ENCODE measurements at places on chromosomes 1 and 21. TPM values are rescaled to one million over a fixed set of nuclear protein-coding genes. Genes with fewer than 3 reads are reported as not detected.

DNA sequence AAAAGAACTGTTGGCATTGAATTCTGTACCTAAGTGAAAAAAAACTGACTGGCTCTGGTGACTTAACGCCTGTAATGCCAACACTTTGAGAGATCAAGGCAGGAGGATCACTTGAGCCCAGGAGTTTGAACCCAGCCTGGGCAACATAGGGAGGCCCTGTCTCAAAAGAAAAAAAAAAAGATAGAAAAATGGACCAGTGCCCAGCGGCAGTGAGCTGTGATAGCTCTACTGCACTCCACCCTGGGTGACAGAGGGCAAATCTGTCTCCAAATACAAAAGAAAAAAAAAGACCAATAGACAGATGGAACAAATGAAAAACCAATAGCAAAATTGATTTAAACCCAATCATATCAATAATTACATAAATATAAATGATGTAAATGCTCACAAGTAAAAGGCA lies 674 bp upstream of the AKR7A3 start:
- no peak for DNase-seq

PATJ gene
- total RNA-seq = 98.0 TPM

FHAD1 gene
- 4.2 TPM for total RNA-seq

FAM131C gene
- 5.0 TPM for total RNA-seq

Measured in kidney (tissue), 22 donors.